ENCODE measurements at places on chromosomes 5 and 9.
A peak's percentile ranks its signal among the peaks of the same experiment; 100 is the strongest.

- no peak for DNase-seq
These were observed 459.5 kb upstream of the KLF4 start for GRCh38 chr9:107949061-107949460.

DNA sequence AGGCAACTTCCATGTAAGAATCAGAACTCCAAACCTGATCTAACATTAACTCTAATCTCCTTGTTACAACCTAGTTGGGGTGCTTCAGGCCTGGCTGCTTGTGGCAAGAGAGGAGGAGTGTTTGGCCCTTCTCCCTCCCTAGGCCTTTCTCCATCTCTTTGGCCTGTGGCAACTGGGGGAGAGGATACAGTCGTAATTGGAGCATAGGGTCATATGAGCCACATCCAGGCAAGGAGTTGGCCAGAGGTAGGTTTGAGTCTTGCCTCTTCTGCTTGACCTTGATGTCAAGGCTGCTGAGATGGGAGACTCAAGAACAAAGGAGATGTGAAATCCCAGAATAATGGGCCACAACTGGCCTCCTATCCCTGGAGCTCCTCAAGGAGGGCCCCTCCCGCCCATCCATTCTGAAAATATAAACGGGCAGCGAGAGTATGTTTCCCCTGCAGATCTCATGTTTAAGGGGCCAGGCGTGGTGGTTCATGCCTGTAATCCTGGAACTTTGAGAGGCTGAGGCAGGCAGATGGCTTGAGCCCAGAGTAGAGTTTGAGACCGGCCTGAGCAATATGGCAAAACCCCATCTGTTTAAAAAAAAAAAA, 59.3 kb upstream of the ANGPTL2 start:
- DNase-seq, result no peak

GRCh38 chr5:120152472-120152871, 311.6 kb upstream of the PRR16 start:
- no peak for DNase-seq

- no peak for DNase-seq
These were observed 45.4 kb downstream of the HACD4 start for GRCh38 chr9:20985851-20986600.

DNA sequence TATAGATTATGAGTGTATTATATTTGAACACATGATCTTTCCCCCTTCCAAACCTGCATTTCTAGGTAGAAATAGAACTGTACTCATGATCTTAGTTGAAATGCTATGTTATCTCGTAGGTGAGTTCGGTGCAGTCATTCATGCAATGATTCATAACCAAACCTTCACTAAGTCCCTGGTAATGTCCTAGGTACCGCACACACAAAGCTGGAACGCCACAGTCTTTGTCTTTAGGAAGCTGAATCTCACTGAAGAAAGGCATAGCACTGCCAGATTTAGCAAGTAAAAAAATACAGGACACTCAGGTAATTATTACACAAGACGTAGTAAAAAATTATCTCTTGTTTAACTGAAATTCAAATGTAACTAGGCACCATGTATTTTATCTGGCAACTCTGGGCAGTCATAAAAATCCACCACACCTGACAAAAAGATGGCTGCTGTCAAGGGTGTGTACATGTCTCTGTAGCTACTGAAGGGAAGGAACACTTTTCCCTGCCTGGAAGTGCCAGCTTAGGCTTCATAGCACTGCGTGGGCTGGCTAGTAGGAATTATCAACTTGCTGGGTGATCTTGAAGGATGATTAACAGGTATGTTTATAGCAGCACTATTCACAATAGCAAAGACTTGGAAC, 28.0 kb upstream of the TXN start:
- no peak for DNase-seq

DNA sequence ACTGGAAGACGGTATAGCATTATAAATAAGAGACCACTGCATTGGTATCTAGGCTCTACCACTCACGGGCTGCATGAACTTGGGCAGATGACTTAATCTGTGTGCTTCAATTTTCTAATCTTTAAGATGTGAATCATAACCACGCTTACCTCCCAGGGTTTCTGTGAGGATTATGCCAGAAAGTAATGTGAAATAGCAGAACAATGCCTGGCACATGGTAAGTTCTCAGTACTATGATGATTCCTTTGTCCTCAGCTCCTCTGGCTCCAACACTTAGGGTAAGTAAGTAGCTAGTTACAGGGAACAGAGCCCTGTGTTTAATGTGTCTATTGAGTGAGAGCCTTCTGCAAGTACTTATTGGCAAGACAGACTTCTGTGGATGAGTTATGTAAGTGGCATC, 31.1 kb downstream of the POU4F3 start:
- DNase-seq, result no peak

GRCh38 chr5:125002727-125003598, 256.5 kb upstream of the ZNF608 start:
- DNase-seq, result no peak

GRCh38 chr9:37639109-37639762, 11.5 kb upstream of the FRMPD1 start:
- no peak for DNase-seq

DNA sequence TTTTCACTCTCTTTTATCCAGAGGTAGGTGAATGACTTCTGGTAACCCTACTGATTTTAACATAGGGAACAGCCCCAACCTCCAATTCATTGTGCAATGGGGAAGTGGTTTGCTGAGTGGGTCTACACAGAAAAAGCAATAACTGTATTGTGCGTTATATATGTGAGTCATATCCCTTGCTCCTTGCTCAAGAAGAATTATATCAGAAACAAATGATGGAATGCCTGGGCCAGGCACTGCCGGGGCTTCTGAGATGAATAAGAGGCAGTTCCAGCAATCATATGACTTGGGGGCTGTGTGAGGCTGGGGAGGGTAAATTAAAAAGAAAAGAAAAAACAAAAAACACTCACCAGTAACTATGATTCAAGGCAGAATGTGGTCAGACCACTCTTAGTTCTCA, 79.2 kb upstream of the ABCA1 start:
- no peak for DNase-seq

GRCh38 chr9:114798101-114798500, 7.7 kb downstream of the TNFSF15 start:
- DNase-seq, result no peak

GRCh38 chr9:36985769-36986467, 48.1 kb downstream of the PAX5 start:
- no peak for DNase-seq

DNA sequence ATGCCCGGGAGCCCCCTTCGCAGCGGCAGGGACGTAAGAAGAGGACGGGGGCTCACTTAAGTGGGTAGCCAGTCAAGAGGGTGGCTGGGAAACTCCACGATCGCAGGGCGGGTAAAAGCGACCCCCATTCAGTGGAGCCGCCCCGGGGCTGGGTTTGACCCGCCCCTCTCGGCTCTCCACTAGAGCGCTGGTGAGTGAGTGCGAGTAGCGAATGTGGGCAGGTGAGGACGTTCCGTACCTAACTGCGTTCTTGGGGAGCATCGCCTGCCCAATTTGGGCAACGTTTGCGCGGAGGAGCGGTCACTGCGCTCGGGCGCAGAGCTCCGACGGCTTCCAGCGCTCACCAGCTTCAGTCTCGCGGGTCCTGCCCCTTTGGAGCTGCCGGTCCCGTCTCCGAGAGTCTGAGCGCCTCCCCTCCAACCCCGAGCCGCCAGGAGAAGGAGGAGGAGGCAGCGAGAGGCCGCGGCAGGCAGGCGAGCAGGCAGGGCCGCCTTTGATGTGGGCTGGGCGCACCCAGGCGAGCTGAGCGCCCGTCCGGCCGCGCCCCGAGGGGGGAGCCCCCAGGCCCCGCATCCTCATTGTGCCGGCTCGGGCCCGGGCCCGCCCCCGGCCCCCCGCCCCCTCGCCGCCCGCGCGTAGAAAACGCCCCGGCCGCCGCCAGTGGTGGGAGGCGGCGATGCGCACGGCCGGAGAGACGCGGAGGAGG, at the start of gene FGF18:
Gene FGF18 (plus strand): TSS at position 666 of the 706 bp plus-strand sequence. CDS start 553 bp downstream, outside the sequence.
- DNase-seq, result no peak

GRCh38 chr5:100161868-100162267, 373.3 kb upstream of the FAM174A start:
- no peak for DNase-seq

GRCh38 chr5:154368041-154368800, 77.6 kb upstream of the SAP30L start:
- no peak for DNase-seq

- peak; percentile 64 for DNase-seq
These were observed 4.4 kb upstream of the MLANA start for GRCh38 chr9:5886114-5886939.

DNA sequence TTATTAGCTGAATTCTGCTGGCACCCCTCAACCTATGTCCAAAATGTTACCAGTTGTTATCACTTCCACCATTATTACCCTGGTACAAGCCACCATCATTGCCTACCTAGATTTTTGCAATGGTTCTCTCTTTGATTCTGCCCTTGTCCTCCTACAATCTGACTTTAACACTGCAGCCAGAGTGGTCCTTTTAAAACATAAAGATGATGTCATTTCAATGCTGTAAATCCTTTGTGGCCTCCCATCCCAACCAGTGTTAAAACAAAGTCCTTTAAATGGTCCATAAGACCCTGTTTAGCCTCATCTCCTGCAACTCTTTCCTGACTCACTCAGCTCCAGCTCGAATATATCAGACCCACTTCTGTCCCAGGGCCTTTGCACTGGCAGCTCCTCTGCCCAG, 54.9 kb upstream of the FSTL4 start:
- DNase-seq, result no peak

DNA sequence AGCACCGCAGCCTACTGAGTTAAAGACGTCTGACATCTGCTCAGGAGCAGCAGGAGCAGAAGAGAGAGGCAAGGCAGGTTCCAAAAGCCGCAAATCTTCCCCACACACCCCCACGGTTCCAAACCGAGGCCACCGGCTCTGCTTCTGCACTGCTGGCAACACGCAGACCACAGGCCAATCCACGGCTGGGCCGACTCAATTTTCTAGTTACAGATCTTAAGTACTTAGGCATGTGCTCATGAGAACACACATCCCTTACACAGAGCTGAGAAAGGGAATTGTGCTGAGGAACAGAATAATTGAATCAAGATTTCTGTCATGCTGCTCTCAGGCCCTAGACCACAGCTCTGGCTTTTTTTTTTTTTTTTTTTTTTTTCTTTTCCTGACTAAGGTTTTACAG, 32.6 kb downstream of the PAX5 start:
- no peak for DNase-seq

DNA sequence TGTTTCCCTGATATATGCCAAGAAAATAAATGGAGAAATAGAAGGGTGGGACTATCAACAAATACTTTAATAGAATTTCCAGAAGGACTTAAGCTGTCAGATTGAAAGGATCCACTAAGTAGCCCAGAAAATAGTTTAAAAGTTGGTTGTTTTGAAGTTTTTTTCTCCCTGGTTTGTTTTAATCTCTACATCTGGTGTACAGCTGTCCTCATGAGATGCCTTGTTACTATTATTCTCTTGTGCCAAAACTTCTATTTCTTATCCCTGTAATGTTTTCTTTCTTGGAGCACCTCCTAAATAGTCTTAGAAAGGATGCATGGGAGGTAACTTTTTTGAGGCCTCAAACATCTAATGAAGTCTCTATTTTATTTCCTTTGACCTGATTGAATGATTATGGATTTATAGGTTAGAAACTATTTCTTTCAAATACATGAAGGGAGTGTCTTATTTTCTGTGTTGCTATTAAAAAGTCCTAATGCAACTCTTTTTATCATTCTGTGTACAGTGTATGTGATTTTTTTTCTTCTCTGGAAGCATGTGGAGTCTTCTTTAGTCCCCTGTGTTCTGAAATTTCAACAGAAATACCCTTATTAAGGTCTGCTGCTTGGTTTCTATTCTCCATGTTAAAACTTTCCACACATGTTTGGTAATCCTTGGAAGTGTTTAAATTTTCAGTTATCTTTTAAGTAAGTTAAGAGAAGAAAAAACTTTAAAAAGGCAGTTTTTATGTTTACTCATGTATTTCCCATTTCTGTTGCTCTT, 140.0 kb upstream of the CDKN2B start:
- no peak for DNase-seq

GRCh38 chr5:172868924-172869591, 35.0 kb downstream of the ERGIC1 start:
- peak; percentile 59 for DNase-seq

DNA sequence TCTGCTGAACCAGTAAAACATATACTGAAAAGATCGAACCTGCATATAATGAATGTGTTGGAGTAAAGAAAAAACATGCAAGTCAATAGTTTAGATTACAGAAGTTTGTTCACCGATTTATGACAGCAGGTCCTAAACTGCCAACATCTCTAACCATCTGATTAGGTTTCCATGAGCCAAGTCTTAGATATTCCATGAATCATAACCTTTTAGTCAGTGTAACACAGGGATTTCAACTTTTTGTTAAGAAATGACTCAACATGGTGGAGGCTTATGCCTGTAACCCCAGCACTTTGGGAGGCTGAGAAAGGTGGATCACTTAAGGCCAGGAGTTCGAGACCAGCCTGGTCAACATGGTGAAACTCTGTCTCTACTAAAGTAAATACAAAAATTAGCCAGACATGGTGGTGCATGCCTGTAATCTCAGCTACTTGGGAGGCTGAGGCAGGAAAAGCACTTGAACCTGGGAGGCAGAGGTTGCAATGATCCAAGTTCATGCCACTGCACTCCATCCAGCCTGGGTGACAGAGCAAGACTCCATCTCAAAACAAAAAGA, 38.7 kb downstream of the APC start:
- no peak for DNase-seq

DNA sequence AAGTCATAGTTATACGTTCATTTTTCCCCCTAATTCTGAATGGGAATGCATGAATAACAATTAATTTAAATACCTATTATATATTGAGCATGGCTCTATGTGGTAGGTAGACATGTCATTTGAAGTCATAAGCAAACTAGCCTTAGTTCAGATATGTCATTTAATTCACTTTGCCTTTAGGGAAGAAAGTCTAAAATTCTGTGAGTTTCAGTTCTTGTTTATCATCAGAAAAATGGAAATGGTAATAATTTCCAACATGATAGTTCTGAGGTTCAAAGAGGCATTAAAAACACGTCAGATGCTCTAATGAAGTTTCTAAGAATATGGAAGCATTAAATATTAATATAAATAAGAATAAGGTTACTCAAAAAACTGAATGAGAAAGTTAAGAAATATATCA, 13.1 kb upstream of the ANXA1 start:
- DNase-seq, result no peak

- no peak for DNase-seq
These were observed 432 bp downstream of the HSPA9 start for GRCh38 chr5:138574744-138575193.

DNA sequence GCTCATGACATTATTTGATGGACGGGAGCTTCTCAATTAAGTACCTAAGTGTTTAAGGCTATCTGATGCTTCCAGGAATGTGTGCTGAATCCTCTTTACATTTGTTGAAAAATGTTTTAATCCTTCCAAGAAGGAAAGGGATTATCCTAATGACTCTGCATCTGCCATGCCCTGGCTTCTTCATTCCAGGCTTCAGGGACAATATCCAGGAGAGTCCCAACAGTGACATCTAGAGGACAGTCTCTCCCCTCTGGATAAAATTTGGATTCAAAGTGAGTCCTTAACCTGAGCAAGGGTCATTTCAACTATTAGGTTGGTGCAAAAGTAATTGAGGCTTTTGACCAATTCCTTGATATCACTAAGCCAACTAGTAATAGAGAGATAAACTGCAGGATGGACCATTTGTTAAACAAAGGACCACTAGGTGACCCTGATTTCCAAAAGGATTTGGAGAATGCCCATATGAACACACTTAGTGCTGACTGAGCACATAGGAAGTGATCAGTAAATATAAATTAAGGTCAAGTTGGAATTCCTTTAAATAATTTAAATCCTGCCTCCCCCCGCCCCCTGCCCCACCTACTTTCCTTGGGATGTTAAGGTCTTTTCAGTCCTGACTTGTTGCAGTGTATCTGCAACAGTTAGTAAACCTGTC, 19.1 kb downstream of the TNFSF8 start:
- no peak for DNase-seq

GRCh38 chr5:112708103-112708622, 29.5 kb upstream of the APC start:
- DNase-seq, result no peak
